CD4-positive, alpha-beta memory T cell (primary cell): ENCODE measurements at places on chromosomes 7 and 10. TPM values are rescaled to one million over a fixed set of nuclear protein-coding genes. Genes with fewer than 3 reads are reported as not detected.

ADAM8 gene
- 90.3 TPM for total RNA-seq

DNA sequence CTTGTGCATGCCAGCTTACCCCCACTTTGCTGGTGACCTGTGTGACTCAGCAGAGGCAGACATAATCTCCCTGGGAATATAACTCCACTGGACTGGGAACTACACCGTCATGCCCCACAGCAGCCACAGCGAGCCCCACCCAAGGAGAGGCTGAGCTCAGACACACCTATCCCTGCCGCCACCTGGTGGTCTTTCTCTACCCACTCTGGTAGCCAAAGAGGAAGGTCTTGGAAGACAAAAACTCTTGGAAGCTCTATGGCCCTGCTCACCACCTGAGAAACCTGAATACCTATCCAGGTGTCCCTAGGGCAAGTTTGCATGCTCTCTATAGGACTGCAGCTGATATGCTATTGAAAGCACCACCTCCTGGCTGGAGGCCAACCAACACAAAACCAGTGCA lies 48.1 kb downstream of the MYO3A start:
- H3K4me3 ChIP-seq: no peak overlapping the region
- H3K27me3 ChIP-seq: no peaks in the 10 kb centered on the region
- no peak for DNase-seq
- H3K4me1 ChIP-seq: no peaks in the 10 kb centered on the region

DNA sequence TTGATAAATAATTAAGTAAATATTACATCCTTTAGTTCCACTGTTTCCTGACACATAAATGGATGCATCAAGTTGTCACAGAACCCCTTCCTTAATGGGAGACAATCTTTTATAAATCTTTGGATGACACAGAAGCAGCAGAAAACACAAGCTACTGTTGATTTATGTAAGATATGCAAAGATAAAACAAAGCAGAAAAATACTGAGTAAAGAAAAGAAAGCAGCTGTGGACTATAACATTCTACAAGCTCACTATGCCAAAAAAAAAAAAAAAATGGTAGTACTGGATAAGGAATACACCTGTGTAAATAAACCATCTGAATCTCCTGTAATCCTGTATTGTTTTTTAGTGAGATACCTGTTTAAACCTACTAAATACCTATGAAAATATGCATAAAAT lies 92.0 kb upstream of the FAM180A start:
- no peak overlapping the region for H3K4me3 ChIP-seq
- H3K4me1 ChIP-seq: no peaks in the 10 kb centered on the region
- H3K27ac ChIP-seq: no peak overlapping the region
- H3K36me3 ChIP-seq: no peaks in the 10 kb centered on the region
- no peak for DNase-seq
- H3K27me3 ChIP-seq: no peaks in the 10 kb centered on the region

DNA sequence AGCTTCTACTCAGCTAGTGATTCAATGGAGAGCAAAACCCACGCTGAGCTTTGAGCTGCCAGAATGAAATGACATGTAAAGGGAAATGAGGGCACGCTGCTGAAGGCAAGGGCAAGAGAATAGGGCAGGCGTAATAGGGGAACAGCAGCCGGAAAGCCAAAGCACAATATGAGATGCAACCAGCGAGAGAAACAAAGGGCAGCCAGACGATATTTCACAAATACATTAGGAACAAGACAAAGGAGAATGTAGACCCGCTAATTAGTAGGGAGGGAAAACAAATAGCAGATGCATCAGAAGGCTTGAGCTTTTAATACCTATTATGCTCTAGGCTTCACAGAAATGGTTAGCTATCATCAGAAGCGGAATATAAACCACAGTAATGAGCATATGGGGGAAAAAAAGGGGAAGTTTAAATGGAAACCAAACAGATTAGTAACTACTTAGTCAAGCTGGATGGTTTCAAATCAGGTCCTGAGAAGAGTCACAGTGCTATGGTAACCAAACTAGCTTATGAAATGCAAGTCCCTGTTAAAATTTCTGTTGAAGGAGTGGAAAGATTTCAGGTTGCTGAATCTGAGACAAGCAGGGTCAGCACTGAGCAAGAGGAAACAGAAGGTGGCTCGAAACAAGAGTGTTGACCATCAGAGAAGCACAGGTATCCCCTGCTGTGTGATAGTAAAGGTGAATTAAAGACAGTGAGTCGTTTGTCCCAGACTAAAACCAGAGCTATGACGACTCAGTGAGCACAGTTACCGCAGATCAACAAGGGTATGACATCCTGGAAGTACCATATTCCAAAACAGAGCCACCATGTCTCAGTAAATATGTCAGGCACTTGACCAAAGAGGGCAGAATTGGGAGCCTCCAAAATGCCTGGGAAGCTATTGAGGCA lies 496.9 kb upstream of the CELF2 start:
- no peaks in the 10 kb centered on the region for H3K4me1 ChIP-seq
- no peaks in the 10 kb centered on the region for H3K36me3 ChIP-seq
- no peak overlapping the region for H3K27ac ChIP-seq
- H3K27me3 ChIP-seq: no peaks in the 10 kb centered on the region
- no peak overlapping the region for H3K4me3 ChIP-seq
- DNase-seq: no peak

TMEM270 gene
- not detected for total RNA-seq

DNA sequence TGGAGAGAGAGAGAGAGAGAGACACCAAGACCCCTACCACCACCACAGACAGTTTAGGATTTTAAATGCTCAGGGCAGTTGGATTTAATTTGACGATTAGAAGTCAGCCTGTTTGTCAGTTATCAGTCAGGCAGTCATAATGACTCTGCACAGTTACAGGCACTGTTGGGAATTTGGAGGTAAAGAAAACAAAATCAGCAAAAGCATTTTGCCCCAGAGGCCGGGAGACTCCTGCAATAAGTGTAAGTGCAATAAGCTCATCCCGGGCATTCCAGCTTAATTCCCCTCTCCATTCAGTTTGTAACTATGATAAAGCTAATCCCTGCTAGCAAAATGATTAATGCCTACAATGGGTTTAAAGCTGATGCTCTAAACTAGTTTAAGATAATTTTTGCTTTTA lies 13.5 kb downstream of the SEMA3C start:
- H3K27me3 ChIP-seq: no peaks in the 10 kb centered on the region
- no peak overlapping the region for H3K4me3 ChIP-seq

DNA sequence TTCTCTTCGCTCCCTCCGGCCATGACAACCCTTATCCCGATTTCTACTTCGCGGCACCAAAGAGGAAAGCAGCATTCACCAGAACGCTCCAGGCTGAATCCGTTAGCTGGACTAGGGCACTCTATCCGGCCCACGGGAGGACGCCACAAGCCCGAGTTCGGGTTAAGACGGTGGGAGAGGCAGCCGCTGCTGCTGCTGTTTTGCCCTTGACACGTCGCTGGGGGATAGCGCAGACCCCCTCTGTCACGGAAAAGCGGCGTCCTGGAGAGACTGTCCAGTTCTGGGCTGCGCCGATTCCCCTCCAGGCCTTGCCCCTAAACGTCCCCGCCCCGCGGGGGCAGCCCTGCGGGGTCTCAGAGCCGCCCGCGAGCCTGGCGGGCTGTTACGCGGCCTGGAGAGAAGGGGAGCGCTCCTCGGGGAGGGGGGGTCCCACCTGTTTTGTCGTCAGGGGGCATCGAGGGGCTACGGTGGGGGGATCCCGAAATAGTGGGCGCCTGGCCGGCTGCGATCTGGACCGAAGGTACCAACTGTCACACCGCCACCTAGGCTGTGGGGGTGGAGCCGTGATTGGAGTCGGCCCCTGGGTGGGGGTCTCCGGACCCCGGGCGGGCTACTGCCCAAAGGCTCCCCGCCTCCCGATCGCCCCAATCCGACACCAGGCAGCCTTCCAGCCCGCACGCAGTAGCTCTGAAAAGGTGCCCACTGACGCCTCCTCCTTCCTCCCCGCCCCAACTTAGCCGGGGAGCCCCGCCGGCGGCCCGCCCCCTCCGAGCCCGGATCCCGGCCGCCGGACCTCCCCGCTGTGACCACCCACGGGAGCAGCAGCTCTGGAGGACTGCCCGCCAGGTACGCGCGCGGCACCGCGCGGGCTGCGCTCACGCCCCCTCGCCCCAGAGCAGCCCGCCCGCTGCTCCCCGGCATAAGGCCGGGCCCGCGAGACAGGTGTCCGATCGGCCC lies 772 bp downstream of the SGMS1 start:
- peak; percentile 42 for DNase-seq
- peak overlapping the region; percentile 97 for H3K4me3 ChIP-seq
- H3K36me3 ChIP-seq: no peaks in the 10 kb centered on the region

GRCh38 chr7:137658190-137658900 lies 188.4 kb downstream of the DGKI start:
- no peaks in the 10 kb centered on the region for H3K4me1 ChIP-seq
- H3K27me3 ChIP-seq: no peaks in the 10 kb centered on the region
- DNase-seq: no peak
- no peaks in the 10 kb centered on the region for H3K36me3 ChIP-seq
- H3K4me3 ChIP-seq: no peak overlapping the region
- H3K27ac ChIP-seq: no peak overlapping the region

- DNase-seq: no peak
- no peak overlapping the region for H3K27ac ChIP-seq
- no peak overlapping the region for H3K4me3 ChIP-seq
- H3K27me3 ChIP-seq: no peaks in the 10 kb centered on the region
- H3K36me3 ChIP-seq: no peaks in the 10 kb centered on the region
Measured at GRCh38 chr7:102045681-102046372, 228.4 kb downstream of the CUX1 start.

DNA sequence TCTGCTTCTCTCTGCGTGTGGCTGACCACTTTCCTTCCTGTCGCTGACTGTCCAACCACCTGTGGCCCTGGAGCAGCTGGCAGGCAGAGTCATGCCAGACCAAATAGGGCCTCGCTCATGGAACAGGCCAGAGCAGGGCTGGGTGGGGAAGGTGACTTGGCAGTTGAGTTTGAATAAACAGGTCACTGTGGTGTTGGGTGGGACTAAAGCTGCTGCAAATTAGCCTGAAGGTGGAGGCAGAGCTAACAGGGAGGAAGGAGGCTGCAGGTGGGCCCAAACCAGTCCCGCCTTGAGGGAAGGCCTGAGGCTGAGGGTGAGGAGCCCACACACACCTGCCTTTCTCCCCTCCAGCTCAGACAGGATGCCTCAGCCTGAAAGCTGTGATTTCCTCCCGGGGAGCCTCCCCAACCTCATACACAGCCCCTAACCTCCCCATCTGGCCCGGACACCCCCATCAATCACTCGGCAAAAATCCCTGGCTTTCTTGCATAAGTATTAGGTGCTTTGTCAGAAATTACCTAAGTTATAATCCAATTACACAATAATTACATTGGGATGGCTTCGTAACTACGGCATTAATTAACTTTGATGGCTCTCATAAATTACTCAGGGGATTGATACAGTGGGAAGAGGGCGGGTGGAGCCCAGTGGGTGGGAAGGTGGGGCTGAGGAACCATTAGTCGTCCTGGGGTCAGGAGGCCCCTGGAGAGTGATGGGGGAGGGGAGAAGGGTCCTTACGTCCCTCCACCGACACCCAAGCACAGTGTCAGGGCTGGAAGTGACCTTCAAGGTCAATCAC lies 97.7 kb upstream of the PCBD1 start:
- peaks cover 13% of the 10 kb centered on the region for H3K4me1 ChIP-seq
- no peak overlapping the region for H3K27ac ChIP-seq
- no peaks in the 10 kb centered on the region for H3K27me3 ChIP-seq
- no peak for DNase-seq

DNA sequence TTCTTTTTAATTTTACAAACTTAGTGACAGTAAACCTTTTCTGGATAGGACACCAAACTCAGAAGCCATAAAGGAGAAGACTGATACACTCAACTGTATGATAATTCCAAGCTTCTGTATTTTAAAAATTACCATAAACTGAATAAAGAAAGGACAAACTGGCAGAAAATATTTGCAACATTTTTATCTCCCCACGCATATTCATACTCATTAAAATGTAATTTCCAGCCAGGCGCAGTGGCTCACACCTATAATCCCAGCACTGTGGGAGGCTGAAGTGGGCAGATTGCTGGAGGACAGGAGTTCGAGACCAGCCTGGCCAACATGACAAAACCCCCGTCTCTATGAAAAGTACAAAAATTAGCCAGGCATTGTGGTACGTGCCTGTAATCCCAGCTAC lies 67.7 kb downstream of the HIBADH start:
- no peaks in the 10 kb centered on the region for H3K36me3 ChIP-seq
- no peak for DNase-seq
- no peak overlapping the region for H3K27ac ChIP-seq
- H3K4me3 ChIP-seq: no peak overlapping the region
- no peaks in the 10 kb centered on the region for H3K27me3 ChIP-seq

DNA sequence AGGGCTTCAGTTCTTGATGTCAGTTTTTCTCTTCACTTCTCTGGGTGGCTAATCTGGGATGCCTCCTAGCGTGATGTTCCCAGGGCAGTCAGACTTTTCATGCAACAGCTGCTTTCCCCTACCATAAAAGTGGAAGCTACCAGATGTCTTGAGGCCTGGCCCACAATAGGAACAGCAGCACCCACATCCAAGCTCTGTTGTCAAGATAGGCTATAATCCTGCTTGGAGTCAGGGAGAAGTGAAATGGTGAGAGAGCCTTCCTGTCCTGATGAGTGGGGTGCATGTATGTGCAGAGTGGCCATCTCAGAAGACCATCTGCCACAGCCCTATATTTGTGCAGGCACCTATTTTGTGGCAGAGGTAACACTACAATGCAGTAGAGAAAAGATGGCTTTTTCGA lies 108.0 kb downstream of the HTR5A start:
- no peak overlapping the region for H3K27ac ChIP-seq
- no peaks in the 10 kb centered on the region for H3K27me3 ChIP-seq
- no peaks in the 10 kb centered on the region for H3K4me1 ChIP-seq
- H3K4me3 ChIP-seq: no peak overlapping the region
- no peaks in the 10 kb centered on the region for H3K36me3 ChIP-seq

DNA sequence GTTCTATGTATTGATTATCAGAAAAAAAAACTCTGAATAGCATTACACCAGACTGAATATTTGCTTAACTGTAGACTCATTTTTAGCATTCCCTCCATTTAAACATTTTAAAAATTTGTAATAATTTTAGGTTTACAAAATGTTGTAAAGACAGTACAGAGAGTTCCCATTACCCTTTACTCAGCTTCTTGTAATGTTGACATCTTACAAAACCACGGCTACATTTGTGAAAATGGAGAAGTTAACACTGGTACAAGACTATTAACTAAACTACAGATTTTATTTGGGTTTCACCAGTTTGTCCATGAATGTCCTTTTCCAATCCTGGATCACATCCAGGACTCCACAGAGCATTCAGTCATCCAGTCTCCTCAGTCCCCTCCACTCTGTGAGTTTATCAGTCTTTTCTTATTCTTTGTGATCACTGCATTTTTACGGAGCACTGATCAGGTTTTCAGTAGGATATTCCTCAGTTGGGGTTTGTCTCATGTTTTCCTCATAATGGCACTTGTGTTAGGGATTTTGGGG lies 130.0 kb upstream of the EEPD1 start:
- H3K36me3 ChIP-seq: no peaks in the 10 kb centered on the region
- no peaks in the 10 kb centered on the region for H3K27me3 ChIP-seq
- no peak for DNase-seq
- H3K4me1 ChIP-seq: no peaks in the 10 kb centered on the region
- no peak overlapping the region for H3K4me3 ChIP-seq

TET1 gene
- total RNA-seq: 1.4 TPM

DNA sequence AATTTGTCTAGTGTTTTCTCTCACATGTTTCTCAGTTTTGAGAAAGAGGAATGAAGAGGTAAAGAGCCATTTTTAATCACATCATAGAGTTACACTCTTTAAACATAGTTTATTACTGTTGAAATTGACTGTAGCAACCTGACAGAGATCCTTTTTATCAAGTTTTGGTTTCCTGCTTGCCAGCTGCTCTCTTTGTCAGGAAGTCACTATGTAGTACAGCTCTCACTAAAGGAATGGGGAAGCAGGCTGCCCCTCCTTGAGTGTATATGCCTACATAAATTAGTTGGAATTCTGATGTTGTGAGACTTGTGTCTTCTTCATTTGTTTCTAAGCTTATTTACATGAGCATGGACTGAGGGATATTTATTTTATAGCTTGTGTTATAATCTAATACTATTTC lies 1274.0 kb upstream of the CELF2 start:
- no peak for DNase-seq
- no peak overlapping the region for H3K4me3 ChIP-seq
- H3K27me3 ChIP-seq: no peaks in the 10 kb centered on the region
- no peaks in the 10 kb centered on the region for H3K36me3 ChIP-seq
